ENCODE measurements at places on chromosomes 6 and 20. TPM values are rescaled to one million over a fixed set of nuclear protein-coding genes. Genes with fewer than 3 reads are reported as not detected.

Gene GTF2H4
- total RNA-seq: 8.0 TPM

Gene GNMT
- total RNA-seq: not detected

Gene MCUR1
- 16.7 TPM for total RNA-seq

Gene PSMB1
- 323 TPM for total RNA-seq

Gene PI16
- under 0.01 TPM for total RNA-seq

Gene HDGFL1
- not detected for total RNA-seq

Gene RHAG
- total RNA-seq: not detected

Gene LINC00237
- total RNA-seq: not detected

Gene PHACTR3
- total RNA-seq: not detected

Gene LAMP5
- 2.4 TPM for total RNA-seq

Gene SRSF12
- under 0.01 TPM for total RNA-seq

Gene AIF1
- total RNA-seq: not detected

Gene STMN3
- total RNA-seq: 22.9 TPM

Gene PHF1
- total RNA-seq: 21.9 TPM

Gene CALHM6
- total RNA-seq: 0.31 TPM

Gene NRSN1
- not detected for total RNA-seq

Gene AVP
- not detected for total RNA-seq

Gene DNAH8
- under 0.01 TPM for total RNA-seq

Gene EEF1A2
- 0.06 TPM for total RNA-seq

Gene KIF25
- total RNA-seq: not detected

Gene ECT2L
- total RNA-seq: under 0.01 TPM

Gene PRSS35
- total RNA-seq: 1.6 TPM

Gene SLC22A2
- total RNA-seq: 0.13 TPM

Gene IFT52
- total RNA-seq: 52.4 TPM

Gene SLC26A8
- total RNA-seq: 0.26 TPM

Gene MEI4
- not detected for total RNA-seq

Gene SLC44A4
- total RNA-seq: 0.13 TPM

Gene C6orf15
- not detected for total RNA-seq

Gene SNPH
- total RNA-seq: 6.2 TPM

Gene BTN2A1
- 15.5 TPM for total RNA-seq

Gene SCP2D1
- not detected for total RNA-seq

Gene RNF39
- total RNA-seq: not detected

Gene IPCEF1
- 0.12 TPM for total RNA-seq

Gene PTPRK
- total RNA-seq: 65.0 TPM

Gene GJA1
- 642 TPM for total RNA-seq

Gene VWA7
- total RNA-seq: 0.19 TPM

Gene RUNX2
- total RNA-seq: 0.44 TPM

Gene EFCAB8
- total RNA-seq: 0.50 TPM

Gene KIAA1586
- 13.7 TPM for total RNA-seq

Gene MUC22
- total RNA-seq: not detected

Gene NMBR
- total RNA-seq: 0.12 TPM

Gene CYP39A1
- 0.44 TPM for total RNA-seq

Gene ZSCAN23
- 3.4 TPM for total RNA-seq

Gene SERPINB1
- 25.8 TPM for total RNA-seq

Gene MOG
- total RNA-seq: not detected

Gene DEFB132
- total RNA-seq: not detected

Gene RCAN2
- 10.4 TPM for total RNA-seq

Gene ERVFRD-1
- not detected for total RNA-seq

Gene HFE
- total RNA-seq: 16.8 TPM

Gene EHMT2
- 49.1 TPM for total RNA-seq

Gene KCNK5
- total RNA-seq: 0.06 TPM
